ENCODE measurements at places on chromosomes 1 and 21.

- no peak for DNase-seq
Measured at GRCh38 chr1:47449822-47450552, 12.1 kb downstream of the FOXD2 start.

GRCh38 chr21:26717146-26717739, 128.0 kb downstream of the ADAMTS1 start:
- DNase-seq, result no peak

- no peak for DNase-seq
Measured at GRCh38 chr1:162420120-162420519, 8.2 kb upstream of the SH2D1B start.

GRCh38 chr1:162177126-162177525, 107.6 kb downstream of the NOS1AP start:
- peak; percentile 29 for DNase-seq

- no peak for DNase-seq
Measured at GRCh38 chr21:35873441-35873840, 186.9 kb downstream of the SETD4 start.

DNA sequence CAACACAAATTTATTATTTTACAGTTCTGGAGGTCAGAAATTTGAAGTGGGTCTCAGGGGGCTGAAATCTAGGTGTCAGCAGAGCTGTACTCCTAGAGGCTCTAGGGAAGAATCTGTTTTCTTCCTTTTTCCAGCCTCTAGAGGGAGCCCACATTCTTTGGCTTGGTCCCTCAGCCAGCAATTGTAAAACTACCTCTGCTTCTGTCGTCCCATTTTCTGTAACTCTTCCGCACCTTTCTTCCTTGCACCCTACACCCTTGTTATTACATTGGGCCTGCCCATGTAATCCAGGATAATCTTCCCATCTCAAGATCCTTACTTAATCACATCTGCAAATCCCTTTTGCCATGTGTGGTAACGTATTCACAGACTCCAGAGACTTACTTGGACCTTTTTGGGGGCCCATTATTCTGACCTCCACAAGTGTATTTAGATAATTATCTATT, 24.8 kb upstream of the THEM4 start:
- peak; percentile 23 for DNase-seq

- DNase-seq, result peak; percentile 31
Measured at GRCh38 chr1:39170731-39171667, 33.5 kb upstream of the MACF1 start.

- DNase-seq, result no peak
Measured at GRCh38 chr1:56024155-56024554, 555.2 kb downstream of the PLPP3 start.

GRCh38 chr1:165887877-165888551, 60.6 kb downstream of the UCK2 start:
- DNase-seq, result no peak

DNA sequence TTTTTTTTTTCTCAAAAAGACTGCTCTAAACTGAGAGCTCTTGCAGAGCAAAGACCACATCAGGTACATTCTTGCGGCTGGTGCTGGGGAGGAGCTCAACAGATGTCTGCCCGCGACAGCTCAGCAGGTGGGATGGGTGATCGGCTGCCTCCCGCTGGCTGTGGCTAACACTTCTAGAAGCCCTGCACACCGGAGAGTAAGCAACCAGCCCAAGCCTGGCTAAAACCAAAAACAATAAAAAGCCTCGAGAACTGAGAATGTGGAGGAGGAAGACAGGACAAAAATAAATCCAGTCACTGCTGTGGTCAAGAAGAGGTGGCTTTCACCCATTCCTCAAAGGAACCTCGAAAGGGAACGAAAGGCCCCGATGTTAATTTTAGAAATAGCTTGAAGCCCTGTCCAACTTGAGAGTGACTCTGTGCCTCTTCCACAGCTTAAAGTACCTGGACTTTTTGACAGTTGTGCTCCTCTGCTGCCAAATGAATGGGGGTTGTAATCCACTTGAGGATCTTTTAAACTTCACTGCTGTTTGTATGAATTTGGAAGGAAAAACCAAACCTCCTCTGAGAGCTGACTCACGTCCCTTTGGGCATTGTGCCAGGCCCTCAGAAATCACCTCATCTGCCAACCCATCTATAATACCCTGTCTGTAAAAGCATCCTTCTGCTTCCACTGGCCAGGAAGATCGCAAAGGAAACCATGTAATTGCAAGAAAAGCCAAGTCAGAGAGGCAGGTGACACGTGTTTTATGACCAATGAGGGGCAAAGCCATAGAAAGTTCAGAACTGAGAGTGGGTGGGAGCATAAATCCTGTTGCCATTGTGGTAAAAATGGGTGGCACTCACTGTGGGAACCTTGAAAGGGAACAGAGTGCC, 78.6 kb downstream of the KCNN3 start:
- peak; percentile 78 for DNase-seq

DNA sequence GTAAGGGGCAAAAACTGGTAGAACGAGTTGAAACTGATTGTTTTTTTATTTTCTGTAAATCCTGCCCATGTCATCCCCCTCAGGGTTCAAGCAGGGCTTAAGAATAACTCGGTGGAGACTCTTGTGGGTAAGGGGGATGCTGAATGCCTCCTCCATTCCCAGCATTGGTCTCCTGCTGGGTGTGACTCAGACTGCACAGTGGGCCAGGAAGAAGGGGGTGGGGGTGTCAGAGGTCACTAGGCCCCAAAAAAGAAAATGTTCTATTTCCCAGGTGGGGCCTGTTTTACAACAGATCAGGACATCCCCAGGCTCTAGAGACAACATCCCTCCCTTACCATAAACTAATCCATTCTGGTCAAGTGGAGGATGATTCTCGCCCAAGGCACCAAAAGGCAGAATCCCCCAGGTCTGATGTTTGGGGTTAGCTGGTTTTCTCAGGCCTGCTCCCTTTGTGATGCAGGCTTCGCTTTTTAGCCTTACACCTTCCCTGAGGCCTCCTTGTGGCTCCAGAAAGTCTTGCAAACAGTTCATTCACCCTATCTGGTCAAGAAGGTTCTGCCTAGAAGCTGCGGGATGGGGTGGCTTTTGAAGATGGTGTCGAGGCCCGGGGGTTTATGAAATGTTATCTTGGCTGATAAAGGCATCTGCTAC, 10.7 kb upstream of the GRHL3 start:
- DNase-seq, result no peak

- no peak for DNase-seq
Measured at GRCh38 chr1:157056269-157056668, 10.7 kb upstream of the ARHGEF11 start.

DNA sequence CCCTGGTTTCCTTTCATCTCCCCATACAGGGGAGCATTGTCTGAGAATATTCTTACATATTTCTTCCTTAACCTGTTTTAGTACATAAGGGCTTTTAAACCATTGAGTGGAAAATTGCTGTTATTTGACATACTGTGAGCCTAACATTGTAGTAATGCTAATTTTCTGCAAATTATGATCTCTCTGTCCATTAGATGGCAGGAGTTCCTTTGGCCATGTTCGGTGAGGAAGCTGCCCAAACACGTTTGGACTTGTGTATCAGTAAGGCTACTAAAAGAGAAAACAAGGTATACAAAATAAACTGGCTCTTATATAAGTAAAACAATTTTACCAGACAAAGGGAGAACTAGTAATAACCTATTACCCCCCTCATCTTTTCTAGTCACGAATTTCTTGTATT, 29.2 kb downstream of the CDC7 start:
- DNase-seq, result peak; percentile 23
